NCI-H1092 (cell line): ENCODE measurements at places on chromosomes 2 and 18.
A peak's percentile ranks its signal among the peaks of the same experiment; 100 is the strongest.

- DNase-seq, result no peak
Observed at GRCh38 chr2:102129082-102129481, 13.5 kb upstream of the IL1R1 start.

GRCh38 chr18:25557011-25557410, 205.0 kb upstream of the ZNF521 start:
- no peak for DNase-seq

DNA sequence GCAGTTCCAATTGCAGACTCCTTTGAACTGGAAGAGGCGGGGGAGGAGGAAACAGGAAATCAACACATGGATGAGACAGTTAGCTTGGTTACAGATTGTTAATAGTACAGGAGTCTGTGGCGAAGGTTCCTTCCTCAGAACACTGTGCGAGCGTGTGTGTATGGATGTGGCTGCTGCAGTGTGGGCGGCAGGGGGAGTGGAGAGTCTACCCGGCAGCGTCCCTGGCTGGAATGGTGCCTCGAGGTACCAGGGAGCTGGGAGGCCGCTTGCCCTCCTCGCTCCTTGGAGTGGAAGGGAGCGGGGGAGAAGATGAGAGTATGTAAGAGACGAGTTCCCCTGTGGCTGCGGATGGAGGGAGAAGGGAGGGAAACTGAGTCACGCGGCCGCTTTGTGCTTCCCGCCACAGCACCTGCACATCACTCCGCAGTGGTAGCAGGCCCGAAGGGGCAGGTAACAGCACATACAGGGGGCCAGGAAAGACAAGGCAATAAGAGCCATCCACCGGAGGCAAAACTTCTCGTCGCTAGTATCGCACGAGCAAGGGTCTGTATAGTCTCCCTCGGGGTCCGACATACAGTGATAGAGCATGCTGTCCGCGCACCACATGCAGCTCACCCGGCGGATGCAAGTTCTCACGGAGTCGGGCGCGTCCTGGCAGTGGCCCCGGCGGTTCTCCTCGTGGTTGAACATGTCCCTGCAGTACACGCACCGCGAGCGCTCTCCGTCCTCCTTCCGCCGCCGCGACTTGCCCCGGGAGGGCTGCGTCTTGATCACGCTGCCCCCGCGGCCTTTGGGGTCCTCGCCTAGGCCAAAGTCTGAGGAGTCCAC, 85.7 kb downstream of the ACTR2 start:
- DNase-seq, result no peak

DNA sequence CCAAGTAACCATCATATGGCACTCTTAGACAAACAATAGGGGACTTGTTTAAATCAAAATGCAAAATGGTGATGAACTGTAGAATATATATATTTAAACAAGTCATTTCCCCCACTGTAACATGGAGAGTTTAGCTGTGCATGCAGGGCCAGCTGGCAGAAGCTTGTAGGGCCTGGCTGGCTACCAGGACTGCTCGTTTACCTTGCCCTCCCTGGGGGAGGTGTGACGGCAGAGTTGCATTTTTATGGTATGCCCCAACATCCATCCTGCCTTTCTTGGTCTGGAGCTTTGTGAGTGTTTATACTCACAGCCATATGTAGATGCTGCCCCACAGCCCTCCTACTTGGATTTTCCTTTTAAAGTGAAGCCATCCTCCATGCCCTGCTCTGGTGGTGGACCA, 101.7 kb upstream of the ZFP36L2 start:
- peak; percentile 46 for DNase-seq

DNA sequence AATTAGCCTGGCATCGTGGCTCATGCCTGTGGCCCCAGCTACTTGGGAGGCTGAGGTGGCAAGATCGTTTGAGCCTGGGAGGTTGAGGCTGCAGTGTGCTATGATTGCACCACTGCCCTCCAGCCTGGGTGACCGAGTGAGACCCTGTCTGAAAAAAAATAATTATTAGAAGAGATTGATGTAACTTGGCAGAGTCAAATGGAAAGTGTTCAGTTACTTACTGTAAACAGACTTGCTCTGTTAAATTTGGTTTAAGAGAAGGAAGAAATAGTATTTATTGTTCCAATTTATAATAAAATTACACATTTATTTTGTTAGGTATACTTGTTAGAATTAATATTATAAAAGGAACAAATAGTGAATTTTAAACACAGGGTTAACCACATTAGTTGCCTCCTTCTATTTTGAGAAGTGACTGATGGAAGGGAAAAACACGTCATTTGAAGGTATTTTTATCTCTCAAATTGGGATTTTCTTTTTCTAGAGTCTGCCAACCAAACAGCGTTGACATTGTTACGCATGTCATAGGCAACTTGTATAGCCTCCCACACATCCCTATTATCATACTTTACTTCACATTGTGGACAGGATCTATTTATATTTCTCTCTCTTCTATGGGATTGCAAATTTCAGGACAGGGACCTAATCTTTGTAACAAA, 118.8 kb upstream of the B3GNT2 start:
- DNase-seq, result no peak

DNA sequence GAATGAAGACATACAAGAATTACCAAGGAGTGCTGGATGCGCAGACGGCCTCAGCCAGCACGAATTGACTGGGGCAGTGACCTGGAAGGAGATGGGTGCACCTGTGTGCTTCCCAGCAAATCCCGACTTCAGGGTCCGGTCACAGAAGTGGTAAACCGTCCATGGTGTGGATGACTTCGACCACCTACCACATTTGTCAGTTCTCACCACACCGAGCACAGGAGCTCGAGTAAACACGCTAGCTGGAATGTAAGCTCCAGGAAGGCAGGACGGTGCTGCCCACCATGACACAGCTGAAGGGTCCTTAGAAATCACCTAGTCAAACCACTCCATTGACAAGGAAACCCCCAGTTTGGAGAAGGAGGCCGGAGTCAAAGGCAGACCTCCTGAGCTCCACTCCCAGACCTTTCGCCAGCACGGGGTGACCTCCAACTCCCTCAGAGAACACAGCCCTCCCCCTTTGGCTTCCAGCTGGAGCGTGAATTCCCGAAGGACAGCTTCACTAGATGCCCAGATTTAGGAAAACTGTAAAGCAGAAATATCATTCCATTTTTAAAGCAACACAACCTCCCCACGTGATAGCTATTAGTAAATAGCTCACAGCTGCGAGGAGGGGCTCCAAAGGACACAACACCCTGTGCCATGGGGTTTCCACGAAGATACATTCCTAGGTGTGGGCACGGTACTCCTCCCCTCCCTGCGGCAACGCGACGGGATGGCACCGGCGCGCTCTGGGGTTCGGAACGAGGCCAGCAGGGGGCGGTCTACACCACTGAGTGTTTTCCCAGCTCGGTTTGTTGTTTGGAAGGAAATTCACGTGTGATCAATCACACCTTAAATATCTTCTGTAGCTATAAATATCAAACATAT, 34.1 kb upstream of the GNAL start:
- no peak for DNase-seq

GRCh38 chr2:205885492-205886099, 200.4 kb downstream of the INO80D start:
- no peak for DNase-seq

DNA sequence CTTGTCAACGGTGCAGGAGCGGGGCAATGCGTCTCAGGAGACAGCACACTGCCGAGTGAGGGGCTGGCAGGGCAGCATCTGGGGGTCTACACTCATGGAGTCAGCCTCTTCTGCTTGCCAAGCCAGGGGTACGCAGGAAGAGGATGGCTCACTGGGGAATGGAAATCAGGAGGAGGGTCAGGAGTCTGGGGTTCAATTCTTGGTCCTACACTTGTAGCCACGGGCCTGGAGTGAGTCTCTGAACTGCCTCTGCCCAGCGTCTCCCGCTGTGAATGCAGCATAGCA, 70.0 kb downstream of the CAPN13 start:
- no peak for DNase-seq

- DNase-seq, result no peak
Observed at GRCh38 chr2:67013821-67014220, 383.3 kb upstream of the ETAA1 start.

DNA sequence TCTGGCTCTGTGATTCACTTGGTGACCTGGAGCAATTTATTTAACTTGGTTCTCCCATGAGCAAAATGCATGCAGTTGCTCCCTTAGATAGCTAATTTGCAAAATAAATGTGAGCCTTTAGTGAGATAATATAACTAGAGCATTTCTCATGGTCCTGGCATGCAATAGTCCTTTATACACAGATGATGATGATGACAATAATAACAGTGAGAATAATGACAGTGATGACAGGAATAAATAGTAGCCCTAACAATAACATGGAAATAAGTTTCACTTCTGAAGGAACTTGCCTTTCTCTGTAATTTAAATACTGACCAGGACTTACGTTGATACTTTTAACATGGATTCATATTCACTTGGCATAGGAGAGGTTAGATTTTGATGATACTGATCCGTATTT, 49.2 kb downstream of the LPIN1 start:
- no peak for DNase-seq

GRCh38 chr2:114949228-114949804, 506.9 kb downstream of the DPP10 start:
- DNase-seq, result no peak

GRCh38 chr18:9001209-9001608, 101.3 kb upstream of the NDUFV2 start:
- DNase-seq, result no peak

DNA sequence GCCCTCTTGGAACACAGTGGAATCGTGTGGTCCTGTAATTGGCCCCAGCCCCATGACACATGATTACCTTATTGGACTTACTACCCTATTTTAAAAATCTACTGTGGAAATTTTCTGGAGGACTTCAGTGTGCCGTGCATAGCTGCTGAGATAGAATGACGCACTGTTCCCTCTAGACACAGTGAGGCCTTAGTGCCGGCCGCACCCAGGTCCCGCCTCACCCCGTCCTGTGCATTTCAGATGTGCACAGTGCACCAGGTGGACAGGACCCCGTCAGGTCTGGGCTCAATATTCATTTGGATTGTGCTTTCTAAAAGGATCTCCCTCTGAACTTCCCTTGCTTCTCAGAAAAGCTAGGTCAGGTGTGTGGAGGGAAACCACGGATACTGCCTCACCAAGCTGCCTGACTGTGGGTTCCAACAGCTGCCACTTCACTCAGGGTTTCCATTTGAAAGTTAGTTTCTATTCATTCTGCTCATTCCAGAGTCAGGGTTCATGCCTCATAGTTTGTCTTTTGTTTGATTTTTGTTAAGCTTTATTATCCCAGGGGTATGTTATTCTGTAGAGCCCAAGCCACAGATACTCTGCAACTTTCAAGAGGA, 155.8 kb downstream of the PTGR3 start:
- DNase-seq, result no peak

- DNase-seq, result no peak
Observed at GRCh38 chr18:13456736-13457271, 238.2 kb downstream of the LDLRAD4 start.

DNA sequence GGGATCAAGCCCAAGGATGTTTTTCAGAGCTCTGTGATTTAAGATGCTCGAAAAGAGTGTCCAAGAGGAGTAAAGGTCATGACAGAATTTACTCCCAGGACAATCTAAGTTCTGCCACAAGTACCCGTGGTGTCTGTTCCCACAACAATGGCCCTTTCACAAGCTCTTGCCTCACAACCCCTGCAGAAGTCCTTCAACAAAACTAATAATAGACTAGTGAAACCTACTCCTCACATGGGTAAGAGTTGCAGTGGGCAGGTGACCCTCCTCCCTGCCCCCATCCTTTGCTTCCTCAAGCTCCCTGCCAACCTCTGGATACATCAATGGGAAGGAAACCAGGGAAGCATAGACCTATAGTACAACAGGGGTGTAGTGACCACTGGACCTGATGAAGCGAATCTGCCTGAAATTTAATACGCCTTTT, 34.9 kb downstream of the PTCD3 start:
- DNase-seq, result no peak

GRCh38 chr18:1746131-1746530, 825.2 kb downstream of the METTL4 start:
- no peak for DNase-seq

DNA sequence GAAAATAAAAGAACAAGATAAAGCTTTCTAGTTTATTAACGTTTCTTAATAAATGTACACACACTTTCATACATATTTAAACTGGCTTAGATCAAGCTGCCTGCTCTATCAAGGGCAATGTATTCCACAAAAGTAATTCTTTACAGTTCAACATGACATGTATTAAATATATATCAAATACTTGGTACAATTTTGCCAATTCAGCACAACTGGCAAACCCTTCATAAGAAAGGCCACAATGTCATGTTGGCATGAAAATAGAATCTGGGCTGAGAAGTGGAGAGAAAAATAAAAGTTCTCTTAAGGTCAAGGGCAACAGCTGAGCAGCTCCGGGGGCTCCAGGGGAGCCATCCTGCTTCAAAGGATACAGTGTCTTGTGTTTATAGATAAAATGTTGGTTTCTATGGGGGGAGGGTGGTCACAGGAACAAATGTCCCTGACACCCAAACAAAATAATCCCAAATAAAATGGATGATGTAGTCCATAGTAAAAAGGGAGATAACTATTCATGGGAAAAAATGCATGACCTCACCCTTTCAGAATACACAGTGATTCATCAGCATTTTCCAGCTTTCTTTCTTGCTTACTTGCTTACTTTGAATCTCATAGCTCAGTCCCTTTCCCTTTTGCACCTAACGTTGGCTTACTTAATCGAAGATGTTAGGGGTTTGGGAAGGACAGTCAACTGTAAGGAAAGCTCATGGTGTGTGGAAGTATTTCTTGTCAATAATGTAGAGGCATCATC, 494.9 kb downstream of the NYAP2 start:
- no peak for DNase-seq

DNA sequence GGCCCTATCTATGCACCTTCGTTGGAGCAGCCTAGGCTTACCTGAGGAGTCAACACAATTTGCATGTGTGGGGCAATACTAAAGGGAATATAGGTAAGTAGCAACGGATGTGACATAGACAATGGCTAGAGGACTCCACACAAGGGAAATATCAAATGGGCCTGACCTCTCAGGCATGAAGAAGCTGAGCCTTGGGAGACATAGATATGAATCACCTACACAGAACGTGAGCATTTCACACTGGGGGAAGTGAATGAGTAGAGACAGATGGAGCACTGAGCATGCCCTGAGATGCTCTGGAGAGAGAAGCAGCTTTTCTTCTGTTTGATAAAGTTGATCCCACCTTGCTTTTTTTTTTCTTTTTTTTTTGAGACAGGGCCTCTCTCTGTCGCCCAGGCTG, 97.9 kb downstream of the ATL2 start:
- no peak for DNase-seq

- no peak for DNase-seq
Observed at GRCh38 chr2:31304816-31305215, 70.9 kb downstream of the EHD3 start.

- no peak for DNase-seq
Observed at GRCh38 chr2:27093430-27094352, 7.1 kb downstream of the KHK start.

- DNase-seq, result no peak
Observed at GRCh38 chr18:57649556-57650500, 28.2 kb upstream of the NARS1 start.

DNA sequence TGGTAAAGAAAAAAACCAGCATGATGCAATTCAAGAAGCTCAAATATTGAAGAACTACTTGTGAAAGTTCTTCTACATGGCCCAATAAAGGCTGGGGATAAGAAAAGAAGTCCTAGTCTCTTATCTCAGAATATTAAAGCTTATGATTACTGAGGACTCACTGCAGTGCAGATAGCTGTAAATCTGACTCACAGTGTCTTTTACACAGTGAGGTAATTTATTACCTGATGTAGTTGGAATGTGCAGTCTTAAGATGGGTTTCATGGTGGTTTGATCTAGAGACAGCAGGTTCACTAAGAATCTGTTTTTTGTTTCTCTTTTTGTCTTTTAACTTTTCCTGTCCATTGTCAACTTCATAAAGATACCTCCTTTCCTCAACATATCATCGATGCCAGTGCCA, 484.0 kb upstream of the MAP2 start:
- DNase-seq, result no peak

- DNase-seq, result no peak
Observed at GRCh38 chr2:134306521-134306920, 52.6 kb downstream of the MGAT5 start.

GRCh38 chr2:74708883-74709282, 54.8 kb downstream of the SEMA4F start:
- DNase-seq, result no peak
